ENCODE measurements at places on chromosomes 12 and 14.

GRCh38 chr12:128829861-128830504, 6.2 kb upstream of the SLC15A4 start:
- H3K4me3 ChIP-seq, result peak overlapping the region; percentile 77
- DNase-seq, result peak; percentile 65
- H3K4me1 ChIP-seq, result peaks cover 20% of the 10 kb centered on the region
- no peaks in the 10 kb centered on the region for H3K36me3 ChIP-seq
- H3K27me3 ChIP-seq, result no peaks in the 10 kb centered on the region

- H3K4me3 ChIP-seq, result no peak overlapping the region
- no peak overlapping the region for H3K27ac ChIP-seq
- no peaks in the 10 kb centered on the region for H3K4me1 ChIP-seq
- DNase-seq, result no peak
Measured at GRCh38 chr12:30829876-30830275, 75.1 kb upstream of the CAPRIN2 start.

DNA sequence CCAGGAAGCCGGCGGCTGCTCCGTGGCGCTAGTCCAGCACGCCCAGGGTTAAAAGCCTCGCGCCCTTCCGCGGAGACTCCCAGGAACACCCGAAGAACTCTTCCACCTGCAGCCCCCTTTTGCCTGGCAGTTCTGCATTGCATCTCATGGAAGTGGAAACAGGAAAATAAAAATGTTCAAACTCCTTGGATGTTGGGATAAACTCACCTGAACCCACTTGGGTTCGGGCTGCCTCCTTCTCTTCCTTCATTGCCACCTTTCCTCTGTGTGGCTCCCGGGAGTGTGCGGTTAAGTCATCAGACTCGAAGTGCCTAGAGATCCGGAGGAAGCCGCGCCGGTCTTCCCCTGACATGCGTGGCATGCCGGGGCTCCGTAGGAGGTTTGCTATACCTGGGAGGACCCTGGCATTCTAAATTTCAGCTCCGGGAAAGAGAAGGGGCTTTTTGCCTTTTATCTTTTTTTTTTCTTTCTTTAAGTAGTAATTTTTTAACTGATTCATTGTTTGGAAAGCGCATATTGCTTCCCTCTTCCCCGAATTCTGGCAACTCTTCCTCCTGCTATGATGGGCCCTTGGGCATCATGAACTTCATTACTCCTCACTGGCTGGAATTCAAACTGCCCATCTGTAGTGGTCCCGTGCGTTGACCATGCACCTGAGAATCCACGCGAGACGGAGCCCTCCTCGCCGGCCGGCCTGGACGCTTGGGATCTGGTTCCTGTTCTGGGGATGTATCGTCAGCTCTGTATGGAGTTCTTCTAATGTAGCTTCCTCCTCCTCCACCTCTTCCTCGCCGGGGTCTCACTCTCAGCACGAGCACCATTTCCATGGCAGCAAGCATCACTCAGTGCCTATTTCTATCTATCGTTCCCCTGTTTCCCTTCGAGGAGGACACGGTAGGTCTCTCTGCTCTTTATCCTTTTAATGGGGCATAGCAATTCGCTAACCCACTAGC, 931.4 kb downstream of the DIO2 start:
- peaks cover 50% of the 10 kb centered on the region for H3K27me3 ChIP-seq
- no peak overlapping the region for H3K27ac ChIP-seq
- DNase-seq, result no peak
- H3K4me3 ChIP-seq, result no peak overlapping the region
- no peaks in the 10 kb centered on the region for H3K4me1 ChIP-seq
- H3K36me3 ChIP-seq, result no peaks in the 10 kb centered on the region

DNA sequence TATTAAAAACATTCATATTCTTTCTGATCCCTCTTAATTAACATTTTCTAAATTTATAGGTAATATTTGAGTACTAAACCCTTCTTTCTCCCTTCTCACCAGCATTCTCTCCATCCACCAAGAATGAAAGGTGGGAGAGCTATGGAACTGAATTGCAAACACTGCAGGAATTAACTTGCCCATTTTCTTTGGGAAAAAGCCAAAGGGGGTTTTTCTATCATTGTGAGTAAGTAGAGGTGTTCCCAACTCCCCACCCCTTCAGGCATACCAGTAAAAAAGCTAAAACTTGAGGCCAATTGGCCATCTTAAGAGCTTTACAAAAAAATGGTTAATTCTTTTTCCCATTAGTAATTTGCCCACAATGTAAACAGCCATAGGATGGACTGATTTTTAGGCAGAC, 23.7 kb downstream of the PCNX1 start:
- no peak overlapping the region for H3K4me3 ChIP-seq
- H3K4me1 ChIP-seq, result peaks cover 41% of the 10 kb centered on the region
- H3K36me3 ChIP-seq, result peaks cover 3% of the 10 kb centered on the region
- H3K27ac ChIP-seq, result no peak overlapping the region

GRCh38 chr12:2775431-2775830, 19.3 kb upstream of the FKBP4 start:
- no peak overlapping the region for H3K4me3 ChIP-seq
- no peaks in the 10 kb centered on the region for H3K36me3 ChIP-seq
- H3K27ac ChIP-seq, result no peak overlapping the region
- H3K27me3 ChIP-seq, result peaks cover 7% of the 10 kb centered on the region
- H3K4me1 ChIP-seq, result no peaks in the 10 kb centered on the region

DNA sequence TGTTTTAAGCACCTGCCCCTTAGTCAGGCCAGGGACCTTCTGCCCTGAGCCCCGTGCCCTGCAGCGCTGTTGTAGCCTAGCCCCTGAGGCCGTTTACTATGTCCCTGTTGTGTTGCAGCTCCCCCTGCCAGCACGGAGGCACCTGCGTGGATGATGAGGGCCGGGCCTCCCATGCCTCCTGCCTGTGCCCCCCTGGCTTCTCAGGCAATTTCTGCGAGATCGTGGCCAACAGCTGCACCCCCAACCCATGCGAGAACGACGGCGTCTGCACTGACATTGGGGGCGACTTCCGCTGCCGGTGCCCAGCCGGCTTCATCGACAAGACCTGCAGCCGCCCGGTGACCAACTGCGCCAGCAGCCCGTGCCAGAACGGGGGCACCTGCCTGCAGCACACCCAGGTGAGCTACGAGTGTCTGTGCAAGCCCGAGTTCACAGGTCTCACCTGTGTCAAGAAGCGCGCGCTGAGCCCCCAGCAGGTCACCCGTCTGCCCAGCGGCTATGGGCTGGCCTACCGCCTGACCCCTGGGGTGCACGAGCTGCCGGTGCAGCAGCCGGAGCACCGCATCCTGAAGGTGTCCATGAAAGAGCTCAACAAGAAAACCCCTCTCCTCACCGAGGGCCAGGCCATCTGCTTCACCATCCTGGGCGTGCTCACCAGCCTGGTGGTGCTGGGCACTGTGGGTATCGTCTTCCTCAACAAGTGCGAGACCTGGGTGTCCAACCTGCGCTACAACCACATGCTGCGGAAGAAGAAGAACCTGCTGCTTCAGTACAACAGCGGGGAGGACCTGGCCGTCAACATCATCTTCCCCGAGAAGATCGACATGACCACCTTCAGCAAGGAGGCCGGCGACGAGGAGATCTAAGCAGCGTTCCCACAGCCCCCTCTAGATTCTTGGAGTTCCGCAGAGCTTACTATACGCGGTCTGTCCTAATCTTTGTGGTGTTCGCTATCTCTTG, 7.6 kb downstream of the DLK1 start:
- H3K27ac ChIP-seq, result no peak overlapping the region
- H3K36me3 ChIP-seq, result no peaks in the 10 kb centered on the region
- no peak for DNase-seq
- peaks cover under 1% of the 10 kb centered on the region for H3K27me3 ChIP-seq
- H3K4me3 ChIP-seq, result no peak overlapping the region
- no peaks in the 10 kb centered on the region for H3K4me1 ChIP-seq

DNA sequence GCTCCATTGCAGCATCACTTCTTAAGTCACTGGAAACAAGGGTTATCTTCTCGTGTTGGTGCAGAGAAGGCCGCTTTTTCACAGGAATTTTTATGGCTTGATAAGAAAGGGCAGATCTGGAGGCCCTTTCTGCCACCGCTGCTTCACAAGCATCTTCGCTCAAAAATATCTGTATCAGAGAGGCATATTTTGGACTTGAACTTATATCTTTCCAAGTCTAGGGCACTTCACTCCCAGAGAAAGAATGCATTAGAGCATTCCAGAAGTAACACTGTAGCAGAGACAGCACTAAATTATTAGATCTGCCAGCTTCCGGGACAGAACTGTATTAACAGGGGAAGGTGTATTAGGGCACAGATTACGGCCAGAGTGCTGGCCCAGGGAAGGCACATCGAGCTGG, 151.7 kb upstream of the AMIGO2 start:
- H3K4me3 ChIP-seq, result no peak overlapping the region
- H3K4me1 ChIP-seq, result peaks cover 33% of the 10 kb centered on the region
- H3K27me3 ChIP-seq, result no peaks in the 10 kb centered on the region

DNA sequence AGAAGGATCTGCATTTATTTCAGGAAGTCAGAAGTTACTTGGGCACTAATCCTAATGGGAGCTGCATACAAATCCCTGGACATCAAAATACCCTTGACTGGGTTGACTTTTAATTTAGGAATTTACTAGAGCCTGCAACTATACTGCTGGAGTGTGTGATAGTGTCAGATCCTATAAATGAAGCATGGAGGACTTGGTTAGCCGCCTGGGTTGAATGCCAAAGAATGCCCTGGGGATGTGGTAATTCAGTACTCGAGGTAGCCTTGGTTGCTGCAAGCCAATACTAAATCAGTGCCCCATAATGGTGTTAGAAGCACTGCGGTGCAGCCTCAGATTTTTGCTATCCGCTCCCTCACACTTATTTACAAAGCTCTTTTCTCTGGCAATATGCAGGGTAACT, 184.9 kb downstream of the CAPZA3 start:
- no peaks in the 10 kb centered on the region for H3K4me1 ChIP-seq
- no peak for DNase-seq
- no peaks in the 10 kb centered on the region for H3K27me3 ChIP-seq
- no peak overlapping the region for H3K4me3 ChIP-seq

- H3K27ac ChIP-seq, result no peak overlapping the region
- no peak overlapping the region for H3K4me3 ChIP-seq
- peaks cover 4% of the 10 kb centered on the region for H3K4me1 ChIP-seq
- no peaks in the 10 kb centered on the region for H3K27me3 ChIP-seq
Measured at GRCh38 chr14:80212023-80212397, 706 bp upstream of the DIO2 start.

DNA sequence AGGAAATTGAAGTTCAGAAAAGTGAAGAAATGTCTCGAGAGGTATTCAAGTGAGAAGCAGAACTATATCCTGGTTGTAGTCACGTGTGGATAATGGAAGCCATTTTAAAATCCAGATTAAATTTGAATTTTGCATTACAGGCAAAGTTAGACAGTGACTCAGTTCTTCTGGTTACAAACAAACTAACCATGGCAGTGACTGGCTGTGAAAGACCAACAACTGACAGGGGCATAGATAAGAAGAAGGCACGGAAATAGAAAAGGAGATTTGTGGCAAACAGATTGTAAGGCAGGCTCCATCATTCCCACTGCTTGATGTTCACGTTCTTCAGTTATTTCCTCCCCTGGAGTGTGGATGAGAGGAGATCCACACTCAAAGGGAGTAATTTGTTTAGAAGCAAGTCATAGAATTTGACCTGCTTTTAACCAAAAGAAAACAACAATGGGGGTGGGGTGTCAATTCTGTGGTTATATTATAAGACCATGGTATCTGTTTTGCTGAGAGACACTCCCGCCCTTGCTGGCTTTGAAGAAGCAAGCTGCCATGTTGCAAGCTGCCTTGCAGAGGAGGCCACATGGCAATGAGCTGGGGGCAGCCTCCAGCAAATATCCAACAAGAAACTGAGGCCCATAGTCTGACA, 795.3 kb downstream of the VRK1 start:
- no peak overlapping the region for H3K27ac ChIP-seq
- DNase-seq, result no peak
- H3K4me1 ChIP-seq, result peaks cover 40% of the 10 kb centered on the region
- H3K4me3 ChIP-seq, result no peak overlapping the region
- H3K36me3 ChIP-seq, result peaks cover 8% of the 10 kb centered on the region

DNA sequence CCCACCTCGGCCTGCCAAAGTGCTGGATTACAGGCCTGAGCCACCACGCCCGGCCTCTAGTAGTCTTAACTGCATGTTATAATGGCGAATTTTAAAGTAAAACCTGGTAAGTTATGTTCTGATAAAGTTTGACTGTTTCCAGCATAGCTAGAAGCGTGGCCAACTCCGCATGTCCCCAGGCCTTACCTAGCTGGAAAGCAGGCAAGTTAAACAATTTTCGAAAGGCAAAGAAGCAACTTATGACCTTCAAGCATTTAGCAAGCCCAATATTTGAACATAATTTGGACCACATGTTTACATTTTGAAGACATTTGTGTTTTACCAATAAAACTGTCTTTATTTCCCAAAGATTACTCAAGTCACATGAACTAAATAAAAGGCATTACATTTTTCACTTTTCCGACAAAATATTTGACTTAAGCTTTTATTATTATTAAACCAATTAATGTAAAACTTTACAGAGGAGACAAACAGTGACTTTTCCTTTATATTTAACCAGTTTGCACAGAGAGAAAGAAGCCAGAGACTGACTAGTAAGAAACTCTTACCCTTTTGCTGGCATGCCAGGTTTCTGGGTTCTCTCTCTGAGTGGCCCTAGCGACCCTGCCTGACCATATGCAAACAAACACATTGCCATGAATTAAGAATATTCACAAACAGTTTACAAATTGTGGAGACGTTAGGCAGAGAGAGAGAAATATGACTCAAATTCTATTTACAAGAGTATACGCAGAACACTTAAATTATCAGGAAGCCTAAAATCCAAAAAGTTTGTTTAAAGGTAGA, 106.3 kb downstream of the RIN3 start:
- H3K4me3 ChIP-seq, result no peak overlapping the region
- no peak for DNase-seq
- H3K36me3 ChIP-seq, result peaks cover 11% of the 10 kb centered on the region
- H3K27ac ChIP-seq, result no peak overlapping the region
- H3K4me1 ChIP-seq, result peaks cover 17% of the 10 kb centered on the region
- H3K27me3 ChIP-seq, result peaks cover 3% of the 10 kb centered on the region

All from T-helper 2 cell treated with Interferon-gamma antibody and Interleukin-4, amounts not matched to agents 5 μg/mL and 100 μg/mL, for 36 hours (primary cell).